ENCODE measurements at places on chromosomes 1 and 21. TPM values are rescaled to one million over a fixed set of nuclear protein-coding genes. Genes with fewer than 3 reads are reported as not detected.

SHE gene
- 7.3 TPM for total RNA-seq

CLEC20A gene
- total RNA-seq = not detected

CHAF1B gene
- total RNA-seq = 2.4 TPM

LGR6 gene
- 3.3 TPM for total RNA-seq

GABPA gene
- total RNA-seq = 14.9 TPM

NEXN gene
- total RNA-seq = 0.76 TPM

LRRC71 gene
- not detected for total RNA-seq

HPCAL4 gene
- 0.41 TPM for total RNA-seq

KCNJ10 gene
- 0.59 TPM for total RNA-seq

MX1 gene
- 90.2 TPM for total RNA-seq

ABL2 gene
- 6.8 TPM for total RNA-seq

VANGL2 gene
- 7.9 TPM for total RNA-seq

- DNase-seq = no peak
These were observed 7.5 kb downstream of the KIF1B start for GRCh38 chr1:10217748-10218441.

GRCh38 chr1:30801771-30802198 lies 44.2 kb upstream of the LAPTM5 start:
- no peak for DNase-seq

DNA sequence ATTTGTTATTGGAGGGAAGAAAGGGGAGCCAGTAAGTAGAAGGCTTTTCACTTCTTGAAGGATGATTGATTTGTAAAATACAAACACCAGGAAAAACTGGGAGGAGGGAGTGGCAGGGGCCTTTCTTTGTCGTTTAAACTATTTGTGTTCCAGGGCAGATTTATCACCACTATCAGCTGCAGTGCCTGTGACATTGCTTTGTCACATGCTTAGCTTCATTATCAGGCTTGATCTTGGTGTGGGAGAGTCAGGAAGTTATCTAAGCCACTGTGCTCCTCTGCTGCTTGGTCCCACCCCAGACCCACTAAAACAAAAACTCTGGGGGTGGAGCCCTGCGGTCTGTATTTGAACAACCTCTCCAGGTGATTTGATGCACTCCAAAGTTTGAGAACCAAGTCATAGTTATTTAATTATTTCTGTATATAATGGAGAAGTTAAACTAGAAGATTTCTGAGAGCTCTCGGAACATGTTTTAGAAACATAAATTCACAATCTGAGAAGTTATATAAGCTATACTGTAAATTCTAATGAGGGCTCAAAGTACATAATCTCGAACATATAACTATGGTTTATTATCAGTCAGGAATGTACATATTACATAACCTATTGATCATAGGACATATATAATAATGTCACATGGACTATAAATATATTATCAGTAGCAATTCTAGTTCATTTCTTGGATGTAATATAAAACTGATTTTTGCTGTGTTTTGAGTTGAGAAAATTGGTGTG lies 87.9 kb downstream of the CDC14A start:
- no peak for DNase-seq

DNA sequence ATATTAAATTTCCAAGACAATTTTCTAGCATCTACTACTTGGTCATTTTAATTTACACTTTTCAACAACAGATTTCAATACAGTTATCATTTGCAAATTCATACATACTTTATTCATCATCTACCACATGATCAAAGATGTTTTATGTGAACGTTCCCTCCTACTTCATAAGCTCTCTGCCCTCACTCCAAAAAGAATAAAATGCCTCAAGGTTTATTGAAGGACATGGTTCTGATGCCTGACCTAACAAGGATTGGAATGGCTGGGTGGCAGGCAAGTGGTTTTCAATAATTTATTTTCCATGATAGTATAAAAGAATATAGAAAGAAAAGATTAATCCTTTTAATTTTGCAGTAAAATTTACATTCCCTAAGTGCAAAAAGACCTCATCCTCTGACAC lies 5.4 kb downstream of the CDKN2C start:
- no peak for DNase-seq

- no peak for DNase-seq
These were observed 9.1 kb upstream of the C1orf159 start for GRCh38 chr1:1124786-1125642.

DNA sequence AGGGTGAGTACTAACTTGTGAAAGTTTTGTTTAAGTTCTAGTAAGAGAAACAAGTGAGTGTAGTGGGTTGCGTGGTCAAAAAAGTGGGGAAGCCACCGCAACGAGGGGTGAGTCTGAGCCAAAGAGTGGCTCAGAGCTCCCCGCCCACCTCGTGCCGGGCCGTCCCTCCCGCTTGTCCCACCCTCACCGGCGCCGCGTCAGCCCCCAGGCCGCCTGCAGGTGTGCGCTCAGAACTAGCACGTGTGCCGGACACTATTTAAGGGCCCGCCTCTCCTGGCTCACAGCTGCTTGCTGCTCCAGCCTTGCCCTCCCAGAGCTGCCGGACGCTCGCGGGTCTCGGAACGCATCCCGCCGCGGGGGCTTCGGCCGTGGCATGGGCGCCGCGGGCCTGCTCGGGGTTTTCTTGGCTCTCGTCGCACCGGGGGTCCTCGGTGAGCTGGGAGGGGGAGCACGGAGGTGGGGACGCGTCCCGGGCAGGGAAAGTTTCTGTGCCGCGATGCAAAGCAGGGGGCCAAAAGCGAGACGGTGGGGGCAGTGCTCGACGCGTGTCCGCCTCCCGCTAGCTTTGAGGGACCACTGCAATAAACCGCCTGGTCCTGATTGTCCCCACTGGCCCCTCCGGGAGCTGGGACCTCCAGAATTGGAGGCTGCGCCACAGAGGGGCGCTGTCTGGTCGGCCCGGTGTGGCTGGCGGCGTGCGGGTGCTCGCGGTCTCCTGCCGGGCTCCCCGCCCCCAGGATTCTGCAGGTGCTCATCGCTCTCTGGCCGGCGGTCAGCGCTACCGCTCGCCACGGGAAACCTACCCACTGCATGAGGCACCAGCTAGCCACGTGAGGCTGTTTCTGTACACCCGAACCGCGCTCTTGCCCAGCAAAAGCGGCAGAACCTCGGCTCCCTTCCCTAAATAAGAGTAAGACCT lies at the start of gene CR2:
TSS of gene CR2 (plus strand) at position 283 of the 919 bp plus-strand sequence. CDS start at position 374, 91 bp downstream.
- peak; percentile 2 for DNase-seq

GRCh38 chr1:112706505-112707220 lies at the start of gene RHOC:
RHOC (minus strand) TSS chr1:112707127; CDS start chr1:112703799, 3,328 bp downstream.
- no peak for DNase-seq

- DNase-seq = no peak
These were observed 52.5 kb downstream of the ERI3 start for GRCh38 chr1:44302541-44302940.

DNA sequence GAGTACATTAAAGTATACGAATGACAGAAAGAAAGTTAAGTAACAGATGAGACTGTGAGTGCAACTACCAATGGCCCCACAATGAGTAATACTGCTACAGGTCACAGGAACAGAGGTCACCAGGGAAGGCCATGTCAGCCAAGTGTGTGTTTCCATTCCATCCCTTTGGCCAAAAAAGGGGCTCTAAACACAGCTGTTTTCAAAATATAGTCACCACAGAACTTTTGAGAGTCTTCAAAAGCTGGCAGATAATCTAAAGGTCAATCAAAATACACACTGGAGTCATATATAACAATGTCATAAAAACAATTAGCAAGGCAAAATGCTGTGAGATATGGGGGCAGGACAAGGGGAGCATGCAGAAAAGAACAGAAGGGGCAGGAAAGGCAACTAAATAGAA lies 10.2 kb downstream of the USP24 start:
- DNase-seq = no peak

GRCh38 chr1:55560266-55560665 lies 345.1 kb upstream of the USP24 start:
- DNase-seq = no peak

GRCh38 chr1:107494061-107494460 lies 353.2 kb downstream of the NTNG1 start:
- DNase-seq = no peak

GRCh38 chr1:11880911-11881748 lies 22.4 kb upstream of the NPPB start:
- no peak for DNase-seq

DNA sequence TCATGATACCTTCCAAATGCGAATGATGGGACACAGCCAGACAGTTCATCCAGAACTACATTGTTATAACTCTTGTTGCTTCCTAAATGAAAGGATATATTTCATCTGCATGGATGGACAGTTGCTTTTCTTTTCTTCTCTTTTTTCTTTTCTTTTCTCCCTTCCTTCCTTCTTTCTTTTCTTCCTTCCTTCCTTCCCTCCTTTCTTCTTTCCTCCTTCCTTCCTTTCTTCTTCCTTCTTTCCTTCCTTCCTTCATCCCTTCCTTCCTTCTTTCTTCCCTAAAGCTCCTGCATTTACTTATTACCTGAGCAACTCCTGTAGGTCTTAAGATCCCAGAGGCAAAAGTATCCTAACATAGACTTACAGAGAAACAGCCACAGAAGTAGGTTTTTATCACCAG lies 221.6 kb downstream of the DUSP10 start:
- DNase-seq = no peak

DNA sequence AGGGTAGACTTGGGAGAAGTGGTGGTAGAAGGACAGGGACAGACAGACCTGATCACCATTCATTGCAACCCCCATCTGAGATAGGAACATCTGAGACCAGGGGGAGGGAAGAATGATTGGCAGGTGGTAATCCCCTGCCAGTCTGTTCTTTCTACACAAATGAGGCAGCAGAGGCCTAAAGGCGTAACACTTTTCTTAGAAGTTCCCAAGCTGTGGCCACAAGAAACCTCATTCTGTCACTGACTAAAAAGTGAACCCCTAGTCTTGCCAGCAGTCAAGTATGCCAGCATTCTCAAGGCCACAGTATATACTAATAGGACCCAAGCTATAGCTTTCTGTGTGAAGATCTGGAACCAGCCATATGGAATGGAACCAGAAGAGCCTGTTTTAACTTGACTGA lies 638.0 kb downstream of the KCNT2 start:
- no peak for DNase-seq

DNA sequence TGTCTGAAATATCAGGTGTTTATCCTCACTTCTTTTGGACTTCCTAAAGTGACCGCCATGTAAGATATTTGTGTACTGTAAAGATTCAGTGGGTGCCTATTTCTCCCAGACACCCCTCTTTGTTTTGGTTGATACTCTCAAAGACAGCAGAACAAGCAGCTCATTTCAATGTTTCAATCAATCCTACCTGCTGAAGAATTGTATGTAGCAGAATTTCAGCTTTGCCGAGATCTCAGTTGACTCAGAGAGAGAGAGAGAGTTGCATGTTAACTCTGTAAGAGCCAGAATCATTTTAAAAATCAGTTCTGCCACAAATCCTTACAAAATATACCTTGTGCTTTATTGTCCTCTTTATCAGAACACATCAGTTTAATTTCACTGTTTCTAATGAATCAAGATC lies 987.3 kb downstream of the ADGRL2 start:
- no peak for DNase-seq
